EL (cell line): ENCODE measurements at places on chromosomes 1 and 21.

- no peak for DNase-seq
These were observed 39.1 kb downstream of the RIMS3 start for GRCh38 chr1:40626383-40626770.

- DNase-seq, result no peak
These were observed 2.1 kb upstream of the PLA2G2C start for GRCh38 chr1:20188455-20188817.

DNA sequence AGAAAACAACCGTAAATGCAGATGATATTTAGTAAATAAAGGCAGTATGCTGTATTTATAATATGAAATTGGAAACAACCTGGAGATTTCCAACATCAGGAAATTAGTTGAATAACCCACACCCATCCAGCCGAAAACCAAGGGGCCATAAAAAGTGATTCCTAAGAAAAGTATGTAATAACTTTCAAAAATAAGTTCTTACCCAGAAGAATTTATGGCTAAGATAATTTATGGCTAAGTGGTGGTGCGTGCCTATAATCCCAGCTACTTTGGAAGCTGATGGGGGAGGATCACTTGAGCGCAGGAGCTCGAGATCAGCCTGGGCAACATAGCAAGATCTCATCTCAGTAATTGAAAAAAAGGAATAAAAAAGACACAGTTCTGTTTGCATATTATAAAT, 43.2 kb downstream of the TMCO4 start:
- DNase-seq, result peak; percentile 78

DNA sequence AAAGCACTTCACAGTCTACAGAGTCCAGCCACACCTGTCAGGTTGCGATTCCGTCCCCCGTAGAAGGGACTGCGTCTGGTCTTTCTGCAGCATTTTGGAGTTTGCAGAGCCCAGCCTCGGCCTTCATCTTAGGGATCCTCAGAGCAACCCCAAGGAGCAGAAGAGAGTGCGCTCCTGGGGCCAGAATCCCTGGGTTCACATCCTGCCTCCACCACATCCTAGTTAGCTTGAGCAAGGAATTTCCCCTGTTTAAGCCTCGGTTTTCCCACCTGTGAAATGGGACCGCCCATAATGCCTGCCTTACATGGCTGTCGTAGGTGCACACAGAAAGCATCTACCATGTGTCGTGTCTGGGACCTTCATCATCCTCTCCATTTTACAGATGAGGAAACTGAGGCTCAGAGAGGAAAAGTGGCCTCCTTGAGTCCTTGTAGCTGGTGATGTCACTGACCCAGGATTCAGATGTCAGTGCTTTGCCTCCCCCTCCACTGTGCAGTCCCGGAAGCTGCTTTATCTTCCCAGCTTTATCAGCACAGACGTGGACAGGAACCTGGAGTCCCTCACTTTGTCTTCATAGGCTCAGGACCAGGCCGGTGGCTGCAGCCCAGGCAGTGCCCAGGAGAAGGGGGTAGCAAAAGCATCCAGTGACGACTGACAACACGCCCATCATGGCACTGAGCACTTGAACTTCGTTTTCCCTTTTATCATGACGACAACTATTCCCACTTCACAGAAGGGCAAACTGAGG, 438.5 kb downstream of the MATN1 start:
- no peak for DNase-seq

DNA sequence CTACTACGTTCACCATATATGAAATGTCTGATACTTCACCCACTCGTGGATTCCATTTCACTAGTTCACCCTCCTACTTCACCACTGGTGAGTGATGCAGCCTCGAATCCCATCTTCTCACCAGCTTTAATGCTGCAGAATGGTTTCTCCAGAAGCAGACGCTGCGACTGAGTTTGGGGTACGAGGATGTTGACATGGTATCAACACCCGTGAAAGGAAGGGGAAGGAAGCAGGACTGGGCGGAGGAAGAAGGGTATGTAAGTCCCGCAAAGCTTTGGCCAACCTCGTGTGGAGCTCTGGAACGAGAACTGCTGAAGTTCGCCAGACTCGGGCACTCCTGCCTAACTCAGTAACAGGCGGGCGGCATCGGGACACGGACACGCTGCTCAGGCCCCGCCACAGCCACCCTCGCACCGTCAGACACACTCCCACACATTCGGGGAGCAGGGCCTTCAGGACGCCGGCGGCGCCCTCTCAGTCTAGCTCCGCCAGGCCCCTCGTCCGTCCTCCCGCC, 833 bp upstream of the DIP2A start:
- DNase-seq, result peak; percentile 51

GRCh38 chr1:115506924-115507589, 134.7 kb upstream of the VANGL1 start:
- DNase-seq, result peak; percentile 73

GRCh38 chr1:221874285-221875003, 132.6 kb upstream of the DUSP10 start:
- DNase-seq, result peak; percentile 75

DNA sequence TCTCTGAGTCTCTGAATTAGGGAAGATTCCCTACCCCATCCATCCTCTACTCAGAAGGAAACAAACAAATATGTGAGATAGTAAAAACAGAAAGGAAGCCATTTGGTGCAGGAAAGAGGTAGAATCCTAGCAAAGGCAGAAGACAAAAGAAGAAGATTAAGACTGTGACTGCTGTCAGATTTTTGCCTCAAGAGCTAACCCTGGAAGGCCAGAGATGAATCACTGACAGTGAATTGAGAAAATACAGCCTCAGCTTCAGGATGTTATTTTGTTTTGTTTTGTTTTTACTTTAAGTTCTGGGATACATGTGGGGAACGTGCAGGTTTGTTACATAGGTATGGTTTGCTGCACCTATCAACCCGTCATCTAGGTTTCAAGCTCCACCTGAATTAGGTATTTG, 31.7 kb downstream of the DSTYK start:
- peak; percentile 43 for DNase-seq

DNA sequence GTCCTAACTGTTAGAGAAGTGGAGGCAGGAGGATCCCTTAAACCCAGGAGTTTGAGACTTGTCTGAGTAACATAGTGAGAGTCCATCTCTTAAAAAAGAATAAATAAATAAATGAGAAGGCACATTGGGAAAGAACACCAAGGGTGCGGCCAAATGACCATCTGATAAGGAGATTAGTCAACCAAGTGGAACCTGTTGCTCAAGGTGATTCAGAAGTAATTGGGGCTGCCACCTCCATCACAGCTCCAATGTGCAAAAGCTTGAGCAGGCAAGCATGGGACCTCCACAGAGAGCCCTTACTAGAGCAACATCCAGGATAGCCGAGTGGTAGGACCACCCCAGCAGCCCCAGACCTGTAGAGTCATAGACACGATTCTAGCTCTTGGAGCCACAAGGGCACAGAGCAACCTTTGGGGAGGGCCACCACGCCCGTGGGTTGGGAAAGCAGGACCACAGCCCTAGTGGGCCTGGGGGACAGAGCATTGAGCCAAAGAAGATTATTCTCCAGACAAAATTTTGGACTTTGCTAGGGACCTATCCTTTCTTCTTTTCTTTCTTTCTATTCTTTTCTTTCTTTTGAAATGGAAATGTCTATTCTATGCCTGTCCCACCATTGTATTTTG, 40.9 kb downstream of the KCNK1 start:
- DNase-seq, result no peak

DNA sequence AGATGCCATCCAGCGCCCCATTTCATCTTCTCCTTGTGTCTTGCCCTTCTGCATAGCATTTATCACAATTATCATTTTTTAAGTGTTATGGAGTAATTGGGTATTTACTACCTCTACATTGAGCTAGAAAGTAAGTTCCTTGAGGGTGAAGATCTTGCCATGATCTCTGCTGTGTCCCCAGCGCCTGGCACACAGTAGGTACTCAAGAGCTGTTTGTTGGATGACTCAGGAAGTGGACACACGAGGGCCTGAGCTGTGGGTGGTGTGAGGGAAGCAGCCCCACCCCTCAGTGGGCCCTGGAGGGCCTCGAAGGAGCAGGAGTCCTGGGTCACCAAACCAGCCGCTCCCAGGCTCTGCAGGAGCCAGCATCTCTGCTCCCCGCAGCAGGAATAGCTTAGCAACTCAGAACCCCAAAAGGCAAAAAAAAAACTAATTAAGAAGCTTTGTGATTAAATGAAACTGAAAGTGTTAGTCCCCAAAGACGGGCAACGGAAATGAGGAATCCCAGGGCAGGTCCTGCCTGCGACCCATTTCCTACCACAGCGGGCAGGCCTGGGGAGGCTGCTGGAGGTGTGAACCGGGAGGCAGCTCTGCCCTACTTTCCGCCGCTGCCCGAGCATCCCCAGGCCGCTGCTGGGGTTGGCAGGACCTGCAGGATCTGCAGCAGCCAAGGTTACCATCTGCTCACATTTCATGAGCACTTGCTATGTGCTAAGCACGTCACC, 87.7 kb downstream of the LACTBL1 start:
- DNase-seq, result no peak

GRCh38 chr1:61323681-61324328, 241.4 kb downstream of the NFIA start:
- DNase-seq, result no peak

GRCh38 chr1:165629151-165629550, 1.9 kb upstream of the MGST3 start:
- DNase-seq, result no peak

DNA sequence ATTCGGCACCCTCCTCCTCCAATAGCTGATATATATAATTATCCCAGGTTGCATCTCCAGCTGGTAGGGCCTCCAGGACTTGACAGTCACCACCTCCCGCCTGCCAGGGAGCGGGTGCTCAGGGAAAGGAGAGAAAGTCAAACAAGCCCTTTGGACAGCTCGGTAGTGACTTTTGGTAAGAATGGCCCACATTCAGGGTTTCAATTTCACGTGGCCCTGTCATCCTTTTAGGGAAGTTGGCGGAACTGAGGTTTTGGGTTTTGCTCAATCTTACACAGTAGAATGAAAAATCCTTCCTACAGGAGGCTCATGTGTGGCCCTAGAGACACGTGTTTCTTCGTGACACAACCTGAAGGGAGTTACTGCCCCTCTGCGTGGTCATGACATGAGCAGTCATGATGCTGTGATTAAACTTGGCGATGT, 44.2 kb downstream of the CAPN8 start:
- DNase-seq, result no peak

DNA sequence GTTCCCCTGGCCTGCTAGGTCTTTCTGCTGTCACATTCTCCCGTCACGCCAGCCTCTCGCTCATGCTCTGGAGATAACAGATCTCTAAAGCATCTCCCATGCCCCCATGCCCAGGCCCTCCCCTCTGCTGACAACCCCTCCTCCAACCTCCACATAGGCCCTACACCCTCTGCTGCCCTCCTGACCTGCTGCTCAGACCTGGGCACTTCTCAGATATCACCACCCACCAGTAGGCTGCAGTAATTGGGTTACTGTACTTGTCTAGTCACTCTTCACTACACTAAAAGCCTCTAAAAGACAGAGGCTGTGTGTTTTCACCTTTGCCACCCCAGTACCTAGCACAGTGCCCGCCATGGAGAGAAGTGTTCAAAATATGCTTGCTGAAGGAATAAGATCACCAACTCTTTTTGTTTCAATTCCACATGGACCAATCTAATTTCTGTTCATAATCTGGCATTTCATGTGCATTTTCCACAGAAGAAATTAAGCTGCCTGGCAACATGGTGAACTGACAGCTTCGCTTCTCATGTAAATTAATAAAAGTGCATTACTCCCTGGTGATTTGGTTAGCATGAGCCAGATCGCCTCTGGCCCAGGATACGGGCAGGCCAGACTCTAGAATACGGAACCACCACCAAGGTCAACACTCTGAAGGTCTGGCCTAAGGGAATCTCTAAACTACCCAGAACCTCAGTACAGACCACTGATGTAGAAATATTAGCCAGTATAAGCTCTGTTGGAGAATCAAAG, 20.7 kb downstream of the LBR start:
- no peak for DNase-seq

DNA sequence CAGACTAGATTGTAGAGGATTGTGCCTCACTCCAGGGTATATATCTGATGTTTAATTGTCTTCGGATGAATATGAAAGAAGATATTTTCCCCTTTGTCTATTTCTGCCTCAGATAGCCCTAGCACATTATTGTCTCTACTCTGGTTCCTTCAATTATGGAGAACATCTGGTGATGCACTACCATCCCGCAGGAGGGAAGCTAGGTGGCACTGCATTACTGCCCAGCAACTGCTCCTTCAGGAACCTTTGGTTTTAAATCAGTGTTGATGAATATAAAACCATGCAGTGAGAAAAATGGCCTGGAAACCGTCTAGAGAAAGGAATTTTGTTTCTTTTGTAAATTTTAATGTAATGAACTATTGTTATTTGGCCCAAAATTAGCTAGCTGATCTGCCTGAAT, 68.5 kb downstream of the GPR88 start:
- peak; percentile 66 for DNase-seq

DNA sequence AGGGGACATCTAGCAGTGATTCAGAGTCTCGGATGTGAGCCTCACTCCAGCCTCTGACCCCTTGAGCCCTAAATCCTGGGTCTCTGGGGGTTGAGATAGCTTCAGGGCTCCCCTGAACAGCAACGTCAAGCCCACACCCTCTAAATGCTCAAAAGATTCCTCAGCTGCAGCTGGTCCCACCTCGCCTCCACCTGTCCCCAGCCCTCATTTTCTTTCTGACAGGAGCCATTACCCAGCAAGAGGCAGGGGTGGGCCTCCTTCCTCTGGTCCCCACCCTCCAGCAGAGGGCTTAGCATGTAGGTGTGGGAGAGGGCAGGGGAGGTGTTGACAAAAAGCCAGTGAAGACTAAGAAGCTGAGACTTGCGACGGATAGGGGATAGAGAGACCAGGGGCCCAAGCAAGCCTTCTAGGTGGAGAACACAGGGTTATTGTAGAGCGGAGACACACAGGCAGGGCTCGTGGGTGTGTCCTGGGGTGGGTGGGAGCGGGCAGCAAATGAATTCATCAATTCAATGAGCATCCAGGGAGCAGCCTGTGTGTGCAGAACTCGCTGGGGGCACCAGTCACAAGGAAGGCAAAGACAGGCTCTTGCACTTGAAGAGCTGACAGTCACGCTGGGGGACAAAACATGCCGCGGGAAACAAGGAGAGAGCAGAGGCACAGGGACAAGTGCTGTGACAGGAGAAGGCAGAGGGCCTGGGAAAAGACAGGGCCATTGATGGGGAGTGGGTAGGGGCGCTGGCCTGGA, 48.9 kb upstream of the GOLT1A start:
- DNase-seq, result no peak

DNA sequence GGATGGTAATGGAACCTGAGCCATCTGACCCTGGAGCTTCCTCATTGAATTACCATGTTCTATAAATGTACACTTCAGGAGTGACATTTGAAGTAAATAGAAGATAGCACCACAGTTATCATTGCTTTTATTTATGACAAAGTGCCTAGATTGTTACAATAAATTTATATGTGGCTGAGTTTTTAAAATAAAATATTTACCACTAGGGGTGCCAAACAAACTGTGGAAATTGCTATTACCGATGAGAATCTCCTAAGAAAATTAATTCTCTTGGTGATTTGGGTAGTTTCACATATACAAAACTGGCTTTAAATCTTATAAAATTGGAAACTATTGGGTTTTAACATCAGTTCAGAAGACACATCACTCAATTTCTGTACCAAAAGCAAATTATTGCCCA, 1.4 kb upstream of the TNR start:
- no peak for DNase-seq

DNA sequence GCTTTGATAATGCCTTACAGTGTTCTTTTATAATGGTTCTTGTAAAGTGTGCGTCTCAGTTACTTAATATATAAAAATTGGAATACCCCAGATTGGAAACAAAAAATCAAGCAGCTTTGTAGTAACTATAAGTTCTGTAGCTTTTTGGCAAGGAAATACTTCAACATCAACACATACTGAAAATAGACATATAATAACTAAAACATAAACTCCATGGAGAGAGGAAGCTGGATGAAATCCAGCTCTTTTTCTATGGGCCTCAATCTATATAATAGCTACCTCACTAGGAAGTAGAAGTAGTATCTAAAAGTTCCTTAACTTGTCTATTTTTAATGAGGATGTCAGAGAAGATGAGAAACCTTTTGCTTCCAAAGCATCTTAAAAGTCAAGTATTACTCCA, 313.3 kb upstream of the NFIA start:
- no peak for DNase-seq
